ENCODE measurements at places on chromosomes 3 and 15. TPM values are rescaled to one million over a fixed set of nuclear protein-coding genes. Genes with fewer than 3 reads are reported as not detected.

DNA sequence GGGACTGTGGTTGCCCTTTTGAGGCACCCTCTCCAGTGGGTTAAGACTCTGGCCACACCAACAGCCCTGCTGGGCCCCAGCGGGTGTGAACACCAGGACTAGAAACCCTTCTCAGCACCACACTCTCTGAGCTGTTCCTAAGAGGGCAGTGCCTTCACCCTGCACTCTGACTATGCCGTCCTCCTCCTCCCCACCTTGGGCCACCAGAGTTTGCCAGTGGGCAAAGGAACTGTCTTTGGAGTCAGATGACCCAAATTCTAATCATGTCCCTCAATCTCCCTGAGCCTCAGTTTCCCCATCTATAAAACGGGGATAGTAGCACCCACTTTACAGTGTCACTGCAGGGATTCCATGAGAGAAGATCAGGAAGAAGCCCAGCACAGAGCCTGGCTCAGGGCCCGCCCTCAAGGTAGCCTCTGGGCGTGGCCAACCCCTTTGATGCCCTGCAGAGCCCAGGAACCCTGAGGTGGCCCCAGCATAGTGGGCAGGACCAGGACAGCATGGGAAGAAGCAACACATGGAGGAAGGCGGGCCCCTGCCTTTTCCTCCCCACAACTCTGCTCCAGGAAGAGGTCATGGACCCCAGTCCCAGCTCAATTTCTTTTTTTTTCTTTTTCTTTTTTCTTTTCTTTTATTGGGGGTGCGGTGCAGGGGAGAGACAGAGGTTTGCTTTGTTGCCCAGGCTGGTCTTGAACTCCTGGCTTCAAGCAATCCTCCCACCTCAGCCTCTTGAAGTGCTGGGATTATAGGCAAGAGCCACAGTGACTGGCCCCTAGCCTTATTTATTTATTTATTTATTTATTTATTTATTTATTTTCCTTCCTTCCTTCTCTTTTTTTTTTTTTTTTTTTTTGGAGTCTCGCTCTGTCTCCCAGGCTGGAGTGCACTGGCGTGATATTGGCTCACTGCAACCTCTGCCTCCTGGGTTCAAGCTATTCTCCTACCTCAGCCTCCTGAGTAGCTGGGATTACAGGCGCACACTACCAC is 115.7 kb upstream of the LINGO1 start:
- H3K4me3 ChIP-seq = no peak overlapping the region
- DNase-seq = no peak
- H3K27ac ChIP-seq = no peak overlapping the region
- no peaks in the 10 kb centered on the region for H3K27me3 ChIP-seq

DNA sequence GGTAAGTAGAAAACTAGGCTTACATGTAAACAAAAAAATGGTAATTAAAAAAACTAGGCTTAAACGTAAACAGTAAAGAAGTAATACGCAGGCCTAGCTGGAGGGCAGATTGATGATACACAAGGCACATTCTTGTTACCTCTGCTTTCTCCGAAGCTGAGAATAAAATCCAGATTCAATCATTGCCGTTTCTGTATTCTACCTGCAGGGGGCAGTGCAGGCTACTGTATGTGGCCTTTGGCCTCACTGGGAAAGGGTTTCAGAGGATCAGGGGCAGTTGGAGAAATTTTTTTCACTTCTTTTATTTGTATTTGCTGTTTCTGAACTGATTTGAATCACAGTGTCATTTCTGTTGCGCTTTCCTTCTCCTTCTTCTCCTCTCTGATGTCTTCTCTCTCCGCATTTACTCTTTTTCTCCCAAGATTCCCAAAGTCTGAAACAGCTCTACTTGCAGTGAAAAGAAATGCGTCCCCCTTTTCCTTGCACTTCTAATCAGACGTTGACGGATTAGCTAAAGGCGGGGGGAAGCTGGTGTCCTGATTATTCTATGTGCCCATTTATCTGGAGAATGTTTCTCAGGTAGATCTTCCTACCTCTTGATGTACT is 67.1 kb upstream of the MCTP2 start:
- no peaks in the 10 kb centered on the region for H3K4me1 ChIP-seq
- peak; percentile 57 for DNase-seq
- no peak overlapping the region for H3K4me3 ChIP-seq
- H3K36me3 ChIP-seq = no peaks in the 10 kb centered on the region

- no peak for DNase-seq
- H3K27ac ChIP-seq = peak overlapping the region; percentile 12
- H3K36me3 ChIP-seq = peaks cover 22% of the 10 kb centered on the region
- peaks cover 53% of the 10 kb centered on the region for H3K4me1 ChIP-seq
- no peak overlapping the region for H3K4me3 ChIP-seq
These were observed 2.4 kb downstream of the PML start for GRCh38 chr15:73996939-73997338.

- H3K4me1 ChIP-seq = no peaks in the 10 kb centered on the region
- H3K27me3 ChIP-seq = no peaks in the 10 kb centered on the region
- H3K36me3 ChIP-seq = peaks cover 9% of the 10 kb centered on the region
- H3K27ac ChIP-seq = no peak overlapping the region
- DNase-seq = no peak
These were observed 7.7 kb downstream of the SERP1 start for GRCh38 chr3:150538324-150539208.

The PRR20G gene
- not detected for total RNA-seq

All from natural killer cell (primary cell).